ENCODE measurements at places on chromosomes 2 and 18.

- no peak for DNase-seq
These were observed 167.3 kb downstream of the ASXL3 start for GRCh38 chr18:33745151-33745795.

DNA sequence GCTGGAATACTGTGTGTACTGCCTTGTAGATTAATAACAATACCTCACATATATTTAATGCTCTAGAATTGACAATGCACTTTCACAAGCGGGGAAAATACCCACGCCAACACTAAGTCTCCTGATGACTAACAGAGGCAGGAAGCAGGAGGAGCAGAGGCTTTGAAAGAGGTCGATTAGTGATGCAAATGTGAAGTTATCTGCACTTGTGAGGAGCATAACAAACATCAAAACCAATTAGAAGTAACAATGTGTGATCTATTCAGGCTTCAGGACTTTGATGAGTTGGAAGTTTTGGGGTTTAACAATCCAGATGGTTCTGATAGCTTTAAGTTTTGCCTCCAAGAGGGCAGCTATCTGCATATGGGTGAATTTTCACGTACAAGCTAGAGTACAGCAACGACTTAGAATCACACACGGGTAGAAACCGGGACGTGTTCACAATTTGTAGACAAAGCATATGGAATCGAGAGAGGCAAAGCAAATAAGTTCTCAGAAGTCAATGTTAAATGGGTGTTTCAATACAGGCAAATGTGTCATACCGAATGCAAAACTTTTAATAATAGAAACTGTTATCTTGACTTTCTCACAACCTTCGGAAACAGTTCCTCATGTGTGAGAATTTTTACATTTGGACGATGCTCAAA lies 114.5 kb downstream of the METTL8 start:
- DNase-seq: no peak

DNA sequence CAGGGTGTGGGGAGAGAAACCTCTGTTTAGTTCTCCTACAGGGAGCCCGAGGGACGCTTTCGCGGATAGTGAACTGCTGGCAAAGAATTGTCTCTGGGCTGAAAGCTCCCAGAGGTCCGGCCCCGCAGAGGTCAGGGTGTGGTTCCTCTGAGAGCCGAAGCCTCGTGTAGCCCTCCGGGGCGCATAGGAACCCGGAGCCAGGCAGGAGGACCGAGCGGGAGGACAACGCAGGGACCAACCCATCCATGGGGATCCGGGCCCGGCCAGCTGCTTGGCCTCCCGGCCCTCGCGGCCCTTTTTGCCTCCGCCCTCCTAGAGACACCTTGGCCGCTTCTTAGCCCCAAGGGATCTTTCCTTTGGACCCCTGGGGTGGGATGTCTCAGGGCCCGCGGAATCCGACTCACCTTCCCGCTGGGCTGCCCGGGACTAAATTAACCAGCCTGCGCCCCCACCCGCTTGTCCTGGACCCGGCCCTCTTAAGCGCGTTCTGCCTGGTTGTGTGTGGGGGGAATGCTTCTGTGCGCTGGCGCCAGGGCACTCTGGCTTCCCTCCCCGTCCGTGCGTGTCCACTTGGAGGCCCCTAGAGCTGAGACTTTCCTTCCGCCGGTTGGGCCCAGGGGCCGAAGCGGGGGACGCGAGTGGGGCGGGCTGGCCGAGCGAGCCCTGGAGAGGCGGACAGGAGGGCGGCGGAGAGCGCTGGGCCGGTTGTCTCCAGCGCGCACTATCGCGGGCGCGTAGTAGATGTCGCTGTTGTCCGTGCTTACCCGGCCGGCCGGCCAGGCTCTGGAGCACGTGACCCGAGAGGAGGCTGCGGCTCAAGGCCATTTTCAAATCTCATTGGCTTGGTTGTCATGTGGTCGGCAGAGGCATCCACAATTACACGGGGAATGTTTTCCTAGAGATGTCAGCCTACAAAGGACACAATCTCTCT lies at the start of gene HOXD10:
Gene HOXD10 (plus strand): TSS at position 896 of the 931 bp plus-strand sequence. CDS start 56 bp downstream, outside the sequence.
- DNase-seq: no peak

GRCh38 chr2:71060871-71061270 lies 7.6 kb upstream of the NAGK start:
- no peak for DNase-seq

- DNase-seq: no peak
These were observed 15.5 kb upstream of the DUSP19 start for GRCh38 chr2:183063083-183063482.

GRCh38 chr2:51510303-51510702 lies 478.4 kb upstream of the NRXN1 start:
- no peak for DNase-seq

- no peak for DNase-seq
These were observed 1167.9 kb downstream of the DSC3 start for GRCh38 chr18:29874519-29875098.

GRCh38 chr2:159807183-159808031 lies 9.4 kb upstream of the CD302 start:
- no peak for DNase-seq

DNA sequence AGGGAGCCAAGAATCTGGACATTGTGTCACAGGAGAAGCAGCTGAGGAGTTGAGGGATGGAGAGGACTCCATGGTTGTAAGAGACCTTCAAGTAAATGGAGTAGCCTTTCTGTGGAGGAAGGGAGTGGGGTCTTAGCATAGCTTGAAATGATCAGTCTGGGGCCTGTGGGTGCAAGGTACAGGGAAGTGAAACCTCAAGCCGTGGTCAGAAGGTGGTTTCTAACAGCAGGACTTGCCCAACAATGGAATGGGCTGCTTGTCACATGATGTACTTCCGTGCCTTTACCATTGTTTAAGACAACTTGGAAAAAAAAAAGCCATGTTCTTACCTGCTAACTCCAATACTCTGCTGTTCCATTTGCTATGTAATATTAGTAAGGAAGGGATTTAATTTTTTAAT lies 140.7 kb downstream of the LDLRAD4 start:
- no peak for DNase-seq

- DNase-seq: no peak
These were observed 129.8 kb upstream of the TANK start for GRCh38 chr2:161030260-161031063.

DNA sequence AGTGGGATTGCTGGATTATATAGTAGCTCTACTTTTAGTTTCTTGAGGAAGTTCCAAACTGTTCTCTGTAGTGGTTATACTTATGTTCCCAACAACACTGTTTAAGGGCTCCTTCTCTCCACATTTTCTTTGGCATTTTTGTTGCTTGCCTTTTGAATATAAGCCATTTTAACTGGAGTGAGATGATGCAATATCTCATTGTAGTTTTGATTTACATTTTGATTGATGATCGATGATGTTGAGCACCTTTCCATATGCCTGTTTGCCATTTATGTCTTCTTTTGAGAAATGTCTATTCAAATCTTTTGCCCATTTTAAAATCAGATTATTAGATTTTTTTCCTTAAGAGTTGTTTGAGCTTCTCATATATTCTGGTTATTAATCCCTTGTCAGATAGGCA lies 243.3 kb downstream of the PTGR3 start:
- no peak for DNase-seq

DNA sequence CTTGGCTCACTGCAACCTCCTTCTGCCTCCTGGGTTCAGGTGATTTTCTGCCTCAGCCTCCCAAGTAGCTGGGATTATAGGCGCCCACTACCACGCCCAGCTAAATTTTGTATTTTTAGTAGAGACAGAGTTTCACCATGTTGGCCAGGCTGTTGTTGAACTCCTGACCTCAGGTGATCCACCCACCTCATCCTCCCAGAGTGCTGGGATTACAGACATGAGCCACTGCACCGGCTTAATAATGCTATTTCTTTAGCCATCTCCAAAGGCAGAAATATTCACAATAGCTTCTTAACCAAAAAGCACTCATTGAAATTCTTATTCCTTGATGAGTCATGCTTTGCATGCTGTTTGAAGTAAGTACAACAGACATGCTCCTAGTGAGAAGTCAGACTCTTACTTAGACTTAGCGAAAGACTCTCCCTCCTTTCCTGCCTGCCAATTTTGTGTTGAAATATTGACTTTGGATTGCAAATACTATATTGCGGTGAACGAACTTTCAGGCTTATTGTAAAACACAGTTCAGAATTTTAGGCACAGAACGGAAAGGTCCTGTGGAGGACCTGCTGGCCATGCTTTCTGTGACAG lies 4.4 kb downstream of the ACTR3 start:
- DNase-seq: no peak

GRCh38 chr2:140199312-140199711 lies 1419.1 kb upstream of the NXPH2 start:
- no peak for DNase-seq
